HuH-7 (cell line): ENCODE measurements at places on chromosomes 13 and 19.

GRCh38 chr19:54707962-54708361 lies 16.3 kb upstream of the KIR3DL3 start:
- no peak for DNase-seq

GRCh38 chr19:7450243-7451223 lies 38.3 kb downstream of the PEX11G start:
- no peak for DNase-seq

- no peak for DNase-seq
These were observed 19.1 kb upstream of the WDR18 start for GRCh38 chr19:964761-965694.

GRCh38 chr13:95137096-95137495 lies 164.2 kb downstream of the ABCC4 start:
- DNase-seq = no peak
